Adrenal gland (tissue), 19 donors: ENCODE measurements at places on chromosomes 6 and 20. TPM values are rescaled to one million over a fixed set of nuclear protein-coding genes. Genes with fewer than 3 reads are reported as not detected.
A peak's percentile ranks its signal among the peaks of the same experiment; 100 is the strongest.

Gene MYBL2
- 0.17 TPM for total RNA-seq

- no peak overlapping the region for H3K27ac ChIP-seq
- no peaks in the 10 kb centered on the region for H3K4me1 ChIP-seq
- no peak overlapping the region for H3K4me3 ChIP-seq
Measured at GRCh38 chr6:92648364-92649086, 770.8 kb downstream of the EPHA7 start.

GRCh38 chr6:16476861-16477260 lies 238.5 kb downstream of the GMPR start:
- no peak for DNase-seq
- H3K27ac ChIP-seq = no peak overlapping the region
- H3K27me3 ChIP-seq = no peaks in the 10 kb centered on the region
- no peak overlapping the region for H3K4me3 ChIP-seq
- no peaks in the 10 kb centered on the region for H3K4me1 ChIP-seq
- H3K36me3 ChIP-seq = no peaks in the 10 kb centered on the region

DNA sequence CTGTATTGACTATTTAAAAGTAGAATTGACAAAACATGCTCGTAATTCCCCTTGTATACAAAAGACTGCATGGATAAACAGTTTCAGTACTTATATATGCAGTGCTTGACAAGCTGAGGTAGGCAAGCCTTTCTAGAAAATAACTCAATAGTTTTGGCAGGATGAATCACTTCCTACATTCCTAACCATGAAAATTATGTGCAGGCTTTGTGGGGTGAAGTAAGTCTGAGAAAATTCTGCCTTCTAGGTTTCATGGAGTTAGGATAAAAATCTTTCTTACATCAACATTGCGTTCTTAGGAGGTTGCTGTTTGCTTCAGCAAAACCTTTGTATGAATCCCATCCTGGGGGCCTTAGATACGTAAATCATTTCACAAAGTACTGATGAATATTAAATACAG lies 801.4 kb upstream of the EYS start:
- H3K36me3 ChIP-seq = no peaks in the 10 kb centered on the region
- H3K27me3 ChIP-seq = no peaks in the 10 kb centered on the region
- no peak overlapping the region for H3K4me3 ChIP-seq
- DNase-seq = no peak

- no peak for DNase-seq
- H3K36me3 ChIP-seq = no peaks in the 10 kb centered on the region
- H3K27me3 ChIP-seq = no peaks in the 10 kb centered on the region
- no peaks in the 10 kb centered on the region for H3K4me1 ChIP-seq
Measured at GRCh38 chr20:23227274-23227673, 123.3 kb upstream of the NXT1 start.

Gene PRR18
- not detected for total RNA-seq

Gene GJA1
- 330 TPM for total RNA-seq

Gene CSE1L
- total RNA-seq = 44.8 TPM

DNA sequence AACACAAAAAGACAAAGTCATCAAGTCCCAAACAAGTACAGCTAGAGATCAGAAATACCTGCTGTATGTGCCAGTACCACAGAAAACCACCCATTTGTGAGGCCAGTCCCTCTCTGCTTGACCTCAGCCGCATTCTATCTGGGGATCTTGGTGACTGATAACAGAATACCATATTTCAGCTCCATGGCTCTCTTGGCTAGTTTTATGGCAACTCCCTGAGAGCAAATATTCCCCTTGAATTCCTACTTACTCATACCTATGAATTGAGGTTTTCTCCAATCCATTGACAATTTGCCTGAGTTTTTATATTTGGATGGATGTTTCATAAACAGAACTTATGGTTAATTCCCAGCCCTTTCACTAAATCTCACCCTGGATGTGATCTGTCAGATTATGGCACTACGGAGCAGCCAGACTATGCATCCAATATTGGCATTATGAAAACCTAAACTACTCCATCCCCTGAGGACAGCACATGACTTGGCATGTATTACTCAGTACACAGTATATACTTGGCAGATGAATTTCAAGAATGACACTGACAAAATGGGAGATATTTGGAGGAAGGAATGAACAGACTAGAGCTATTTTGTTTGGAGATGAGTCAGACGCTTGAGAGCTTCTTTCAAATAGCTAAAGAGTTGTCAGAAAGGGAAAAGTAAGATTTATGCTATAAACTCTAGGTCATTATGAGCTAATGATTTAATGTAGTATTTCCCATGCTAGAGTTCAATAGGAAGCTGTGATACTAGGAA lies 95.7 kb downstream of the PRDM1 start:
- no peak overlapping the region for H3K4me3 ChIP-seq
- H3K27ac ChIP-seq = no peak overlapping the region
- DNase-seq = no peak
- no peaks in the 10 kb centered on the region for H3K36me3 ChIP-seq

GRCh38 chr20:23245553-23246181 lies 104.9 kb upstream of the NXT1 start:
- H3K36me3 ChIP-seq = no peaks in the 10 kb centered on the region
- H3K27me3 ChIP-seq = peaks cover 3% of the 10 kb centered on the region
- peak; percentile 56 for DNase-seq
- no peak overlapping the region for H3K4me3 ChIP-seq

Gene GNRH2
- not detected for total RNA-seq

Gene ULBP2
- total RNA-seq = not detected

Gene STMND1
- total RNA-seq = not detected

GRCh38 chr6:46284475-46284874 lies 113.7 kb upstream of the ENPP5 start:
- H3K36me3 ChIP-seq = no peaks in the 10 kb centered on the region
- no peaks in the 10 kb centered on the region for H3K27me3 ChIP-seq
- H3K4me1 ChIP-seq = no peaks in the 10 kb centered on the region
- no peak overlapping the region for H3K27ac ChIP-seq
- no peak for DNase-seq
- H3K4me3 ChIP-seq = no peak overlapping the region

DNA sequence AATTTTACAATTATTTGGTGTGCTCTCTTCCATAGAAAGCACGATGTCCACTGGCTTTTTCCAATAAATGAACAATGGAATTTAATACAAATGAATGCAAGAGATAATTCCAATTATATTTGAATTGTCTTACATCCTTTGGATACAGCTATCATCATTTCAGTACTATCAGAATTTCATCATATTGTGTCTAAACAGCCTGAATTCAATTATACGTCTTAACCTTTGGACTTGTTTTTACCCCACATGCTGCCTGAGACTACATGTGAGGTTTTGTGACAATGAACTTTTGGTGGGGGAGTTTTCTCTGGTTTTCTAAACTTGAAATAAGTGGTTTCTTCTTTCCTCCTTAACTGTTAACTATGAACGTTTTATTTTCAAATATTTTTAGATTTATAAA lies 1176.0 kb downstream of the EPHA7 start:
- no peaks in the 10 kb centered on the region for H3K27me3 ChIP-seq
- no peak overlapping the region for H3K4me3 ChIP-seq
- H3K27ac ChIP-seq = no peak overlapping the region
- H3K36me3 ChIP-seq = no peaks in the 10 kb centered on the region
- no peaks in the 10 kb centered on the region for H3K4me1 ChIP-seq

Gene IMPG1
- not detected for total RNA-seq

DNA sequence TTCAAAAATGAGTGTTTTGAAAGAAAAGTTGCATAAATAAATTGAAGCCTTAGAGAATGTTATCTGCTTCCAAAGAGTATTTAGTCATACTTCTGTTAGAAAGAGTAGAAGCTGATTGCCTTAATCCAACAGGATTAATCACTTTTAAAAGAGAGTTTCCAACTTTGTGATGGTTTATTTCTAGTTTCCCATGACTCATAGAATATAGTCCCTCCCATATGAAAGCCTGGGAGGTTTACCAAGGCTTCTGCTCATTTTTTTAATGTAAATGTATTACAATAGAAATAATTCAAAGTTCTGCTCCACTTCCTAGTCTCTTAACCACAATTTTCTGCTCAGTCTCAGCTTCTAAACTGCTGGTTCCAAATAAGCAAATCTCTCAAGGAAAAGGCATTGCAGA lies 118.0 kb upstream of the IRAK1BP1 start:
- DNase-seq = no peak
- H3K4me3 ChIP-seq = no peak overlapping the region
- no peaks in the 10 kb centered on the region for H3K36me3 ChIP-seq
- no peak overlapping the region for H3K27ac ChIP-seq

Gene MYL9
- 393 TPM for total RNA-seq

DNA sequence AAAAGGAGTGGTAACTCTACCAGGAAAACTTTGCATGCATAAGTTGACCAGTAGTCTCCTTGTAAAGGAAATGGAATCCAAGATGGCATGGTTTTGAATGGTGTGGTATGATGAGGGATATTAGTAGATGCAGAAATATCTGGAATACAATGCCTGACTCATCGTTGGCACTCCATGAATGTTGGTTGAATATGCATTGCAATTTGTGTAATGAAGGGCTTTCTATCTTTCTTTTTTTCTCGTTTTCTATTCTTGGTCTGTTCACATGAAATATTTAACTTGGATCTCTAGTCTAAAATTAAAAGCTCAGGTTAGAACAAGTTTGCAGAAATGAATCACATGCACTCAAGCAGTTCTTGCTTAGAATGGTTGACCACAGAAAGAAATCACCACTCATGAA lies 277.3 kb upstream of the PRND start:
- H3K27me3 ChIP-seq = peaks cover 3% of the 10 kb centered on the region
- no peaks in the 10 kb centered on the region for H3K36me3 ChIP-seq
- no peak overlapping the region for H3K4me3 ChIP-seq
- no peak for DNase-seq
- H3K27ac ChIP-seq = no peak overlapping the region
- H3K4me1 ChIP-seq = no peaks in the 10 kb centered on the region

Gene TIAM2
- total RNA-seq = 10.2 TPM

GRCh38 chr6:113763311-113763766 lies 93.8 kb upstream of the MARCKS start:
- no peak overlapping the region for H3K4me3 ChIP-seq
- no peak for DNase-seq
- H3K27me3 ChIP-seq = no peaks in the 10 kb centered on the region

- no peaks in the 10 kb centered on the region for H3K27me3 ChIP-seq
- no peaks in the 10 kb centered on the region for H3K36me3 ChIP-seq
- DNase-seq = no peak
- H3K27ac ChIP-seq = no peak overlapping the region
- H3K4me1 ChIP-seq = no peaks in the 10 kb centered on the region
Measured at GRCh38 chr20:33521461-33521860, 31.6 kb downstream of the CBFA2T2 start.

- no peaks in the 10 kb centered on the region for H3K27me3 ChIP-seq
- H3K36me3 ChIP-seq = no peaks in the 10 kb centered on the region
- H3K4me1 ChIP-seq = no peaks in the 10 kb centered on the region
- no peak overlapping the region for H3K4me3 ChIP-seq
Measured at GRCh38 chr6:137313928-137314855, 95.0 kb upstream of the IFNGR1 start.

- no peak overlapping the region for H3K27ac ChIP-seq
- no peaks in the 10 kb centered on the region for H3K4me1 ChIP-seq
- H3K4me3 ChIP-seq = no peak overlapping the region
- no peaks in the 10 kb centered on the region for H3K27me3 ChIP-seq
- DNase-seq = no peak
- H3K36me3 ChIP-seq = no peaks in the 10 kb centered on the region
Measured at GRCh38 chr20:4774207-4774606, 52.5 kb downstream of the PRND start.

DNA sequence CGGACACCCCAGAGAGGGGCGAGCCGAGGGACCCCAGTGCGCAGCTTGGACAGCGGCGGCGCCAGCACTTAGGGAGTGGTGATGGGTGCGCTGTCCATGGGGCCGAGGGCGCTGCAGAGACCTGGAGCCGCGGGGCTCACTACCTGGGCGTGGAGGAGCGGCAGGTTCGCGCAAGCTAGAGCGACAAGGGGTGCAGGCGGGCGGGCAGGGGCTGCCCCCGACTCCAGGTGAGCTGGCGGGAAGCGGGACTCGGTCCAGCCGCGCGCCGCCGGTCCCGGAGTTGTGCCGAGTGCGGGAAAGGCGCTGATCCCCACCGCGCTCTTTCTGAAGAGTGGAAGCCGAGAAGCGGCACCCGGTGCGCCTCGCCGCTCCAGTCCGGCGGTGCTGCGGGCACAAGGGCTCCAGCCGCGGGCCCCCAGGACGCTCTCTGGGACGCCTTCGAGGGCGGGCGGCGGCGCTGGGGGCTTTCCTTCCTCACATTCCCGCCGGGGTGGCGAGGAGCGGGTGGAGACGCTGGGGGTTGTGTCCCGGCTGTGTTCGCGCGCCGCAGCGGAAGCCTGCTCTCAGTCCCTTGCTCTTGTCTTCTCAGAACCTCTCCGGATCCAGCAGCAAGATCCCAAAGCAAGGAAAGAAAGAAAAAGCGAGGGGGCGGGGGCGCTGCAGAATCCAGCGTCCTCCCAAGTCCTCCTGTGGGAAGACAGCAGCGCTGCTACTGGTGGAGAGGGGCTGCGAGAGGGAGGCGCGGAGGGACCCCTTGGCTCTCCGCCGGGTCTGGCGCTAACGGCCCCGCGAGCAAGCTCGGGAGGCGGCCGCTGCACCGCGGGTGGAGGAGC lies at the start of gene B3GAT2:
B3GAT2 (minus strand) TSS at position 610 of the 833 bp plus-strand sequence. CDS start 631 bp downstream, outside the sequence.
- peaks cover 23% of the 10 kb centered on the region for H3K27me3 ChIP-seq
- H3K36me3 ChIP-seq = no peaks in the 10 kb centered on the region
- DNase-seq = no peak
- no peak within 1 kb of the TSS for H3K27ac ChIP-seq
- peaks cover 13% of the 10 kb centered on the region for H3K4me1 ChIP-seq
- no peak within 1 kb of the TSS for H3K4me3 ChIP-seq

- peak; percentile 29 for DNase-seq
- no peak overlapping the region for H3K27ac ChIP-seq
- no peaks in the 10 kb centered on the region for H3K4me1 ChIP-seq
- no peaks in the 10 kb centered on the region for H3K27me3 ChIP-seq
Measured at GRCh38 chr6:63589952-63590411, 17.7 kb downstream of the LOC128125822 start.

- H3K27ac ChIP-seq = peak overlapping the region; percentile 64
- no peaks in the 10 kb centered on the region for H3K36me3 ChIP-seq
- DNase-seq = no peak
- no peaks in the 10 kb centered on the region for H3K4me1 ChIP-seq
- no peaks in the 10 kb centered on the region for H3K27me3 ChIP-seq
- no peak overlapping the region for H3K4me3 ChIP-seq
Measured at GRCh38 chr6:112877134-112878100, 530.3 kb downstream of the RFPL4B start.

DNA sequence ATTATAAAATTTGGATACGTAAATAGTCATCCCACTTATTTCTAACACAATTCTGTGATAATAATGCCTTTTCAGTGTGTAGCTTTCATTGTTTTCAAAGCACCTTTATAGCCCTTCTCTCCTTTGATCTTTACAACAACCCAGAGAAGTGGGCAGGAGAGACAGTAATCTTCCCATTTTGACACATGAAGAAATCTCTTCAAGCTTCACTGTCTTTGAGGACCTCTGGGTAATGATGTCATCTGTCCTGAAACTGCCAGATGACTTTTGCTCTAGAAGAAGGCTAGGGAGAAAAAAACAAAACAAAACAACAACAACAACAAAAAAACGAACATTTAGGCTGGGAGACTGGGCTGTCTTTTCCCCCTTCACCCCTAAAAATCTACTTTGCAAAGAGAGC lies 203.0 kb downstream of the KCNQ5 start:
- H3K4me3 ChIP-seq = no peak overlapping the region
- no peak for DNase-seq
